ENCODE measurements at places on chromosomes 11 and 22.
A peak's percentile ranks its signal among the peaks of the same experiment; 100 is the strongest.

DNA sequence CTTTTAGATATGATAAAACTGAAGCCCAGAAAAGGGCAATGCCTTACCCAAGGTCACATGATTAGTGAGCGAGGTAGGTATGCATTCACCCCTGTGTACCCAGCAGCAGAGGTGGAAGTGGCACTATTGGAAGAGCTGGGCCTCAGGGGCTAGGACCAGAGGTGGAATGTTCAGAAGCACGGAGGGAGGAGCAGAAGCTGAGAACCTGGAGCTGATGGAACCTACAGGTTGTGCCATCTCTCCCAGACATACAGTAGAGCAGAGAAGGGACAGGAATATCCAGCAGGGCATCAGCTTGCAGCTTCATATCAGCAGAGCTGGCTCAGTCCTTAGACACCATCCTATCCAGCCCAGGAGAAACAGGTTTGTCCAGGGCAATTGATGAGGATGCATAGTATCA, 14.6 kb upstream of the FCHSD2 start:
- peak; percentile 42 for DNase-seq

DNA sequence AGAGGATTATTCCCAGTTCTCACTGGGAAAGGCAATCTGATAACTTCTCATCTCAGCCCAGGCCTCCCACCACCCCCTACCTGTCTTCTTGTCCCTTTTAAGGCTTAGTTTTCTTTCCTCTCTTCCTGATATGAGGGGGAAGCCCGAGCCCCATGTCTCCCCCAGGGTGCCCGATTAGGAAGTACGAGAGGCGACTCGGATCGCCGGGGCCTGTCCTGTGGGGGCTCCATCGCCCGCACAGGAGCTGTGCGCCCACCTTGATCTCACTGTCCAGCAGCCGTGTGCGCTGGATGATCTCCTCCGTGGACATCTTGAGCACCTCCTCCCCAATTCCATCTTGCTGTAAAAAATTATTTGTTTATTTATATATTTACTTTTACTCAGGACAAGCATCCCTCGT, 628 bp downstream of the PSMC3 start:
- peak; percentile 61 for DNase-seq

DNA sequence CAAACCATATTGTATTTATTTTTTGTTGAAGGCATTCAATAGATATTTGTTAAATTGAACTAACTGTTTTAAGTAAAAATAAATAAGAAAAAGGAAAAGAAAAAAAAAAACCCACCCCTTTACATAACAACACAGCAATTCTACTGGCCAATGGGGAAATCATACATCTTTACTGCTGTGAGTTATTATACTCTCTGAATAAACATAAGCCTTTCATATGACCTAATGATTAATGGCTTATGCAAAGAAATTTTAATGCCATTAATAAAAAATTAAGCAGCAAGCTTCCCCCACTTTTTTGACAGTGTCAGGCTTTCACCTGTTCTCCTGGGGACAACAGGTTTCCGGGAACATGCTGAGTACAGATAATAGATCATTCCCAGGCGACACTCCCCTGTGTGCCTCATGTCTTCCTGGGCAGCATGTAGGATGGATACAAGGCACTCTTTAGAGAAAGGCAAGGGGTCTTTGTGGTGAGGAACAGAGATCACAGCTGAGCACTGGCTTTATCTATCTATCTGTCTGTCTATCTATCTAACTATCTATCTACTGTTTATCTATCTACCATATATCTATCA, 676.0 kb downstream of the NTM start:
- DNase-seq, result no peak

GRCh38 chr11:94519478-94520084, 7.3 kb downstream of the C11orf97 start:
- no peak for DNase-seq

DNA sequence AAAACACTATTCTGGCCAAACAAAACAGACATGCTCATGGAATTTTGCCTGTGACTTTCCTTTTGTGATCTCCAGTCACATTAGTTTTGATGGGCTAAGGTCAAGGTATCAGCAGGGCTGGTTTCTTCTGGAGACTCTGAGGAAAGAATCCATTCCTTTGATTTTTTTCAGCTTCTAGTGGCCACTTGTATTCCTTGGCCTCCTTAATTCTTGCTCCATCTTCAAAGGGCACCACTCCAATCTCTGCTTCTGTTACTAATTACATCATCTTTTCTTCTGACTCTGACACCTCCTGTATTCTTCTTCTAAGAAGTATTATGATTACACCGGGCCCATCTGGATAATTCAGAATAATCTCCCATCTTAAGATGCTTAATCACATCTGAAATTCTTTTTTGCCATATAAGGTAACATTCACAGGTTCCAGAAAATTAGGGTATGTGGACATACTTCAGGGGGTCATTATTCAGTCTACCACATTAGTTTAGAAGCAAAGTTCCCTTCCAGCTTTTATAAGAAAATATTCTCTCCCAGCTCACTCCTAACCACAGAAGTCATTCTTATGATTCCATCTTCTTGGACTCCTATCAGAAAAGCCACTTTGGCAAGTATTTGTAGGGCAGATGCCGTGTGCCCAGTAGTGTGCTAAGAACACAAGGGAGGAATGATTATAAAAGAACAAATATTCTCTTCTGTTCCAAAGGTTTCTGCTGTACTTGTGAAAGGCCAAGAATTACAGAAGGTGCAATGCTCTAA, 56.4 kb upstream of the FSHB start:
- no peak for DNase-seq
